ENCODE measurements at places on chromosomes 1 and 21.

DNA sequence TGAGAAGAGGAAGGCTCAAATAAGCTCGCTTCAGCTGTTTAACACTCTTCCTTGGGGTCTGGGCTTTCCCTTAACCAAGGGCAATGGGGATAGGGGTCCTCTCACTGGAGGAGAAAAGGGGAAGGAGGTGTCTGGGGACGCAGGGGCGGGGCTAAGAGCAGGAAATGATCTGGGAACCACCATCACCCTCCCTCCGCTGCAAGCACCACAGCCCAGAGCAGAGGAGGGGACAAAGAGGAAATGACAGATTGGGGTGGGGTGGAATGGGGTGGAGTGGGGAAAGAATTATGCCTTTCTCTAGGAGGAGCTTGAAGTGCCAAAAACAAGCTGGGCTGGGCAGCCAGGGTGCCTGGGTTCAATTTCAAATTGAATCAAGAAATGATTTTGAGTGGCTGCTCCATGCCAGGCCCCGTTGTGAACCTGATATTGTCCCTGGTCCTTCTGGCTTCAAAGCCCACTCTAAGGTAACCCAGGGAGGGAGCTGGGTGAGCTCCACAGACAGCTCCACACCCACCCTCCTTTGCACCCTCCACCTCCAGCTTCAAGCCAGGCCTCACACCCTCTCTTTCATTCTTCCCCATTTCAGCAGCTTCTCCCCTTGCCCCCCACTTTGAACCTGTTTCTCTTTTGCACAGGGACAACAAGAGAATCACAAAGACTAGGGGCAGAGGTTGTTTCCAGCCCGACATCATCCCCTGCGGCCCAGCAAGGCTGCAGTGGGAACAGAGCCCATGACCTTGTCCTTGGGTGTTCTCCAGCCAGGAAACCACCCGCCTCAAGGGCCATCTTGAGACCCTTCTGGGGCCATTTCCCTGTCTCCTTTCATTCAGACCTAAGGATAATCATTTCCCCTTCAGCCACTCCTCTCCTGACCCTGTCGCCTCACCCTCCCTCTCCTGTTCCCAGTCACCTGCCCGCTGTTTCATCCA is 1.1 kb downstream of the ARHGAP30 start:
- DNase-seq = no peak

GRCh38 chr1:6163973-6164617 is 16.0 kb downstream of the CHD5 start:
- no peak for DNase-seq

DNA sequence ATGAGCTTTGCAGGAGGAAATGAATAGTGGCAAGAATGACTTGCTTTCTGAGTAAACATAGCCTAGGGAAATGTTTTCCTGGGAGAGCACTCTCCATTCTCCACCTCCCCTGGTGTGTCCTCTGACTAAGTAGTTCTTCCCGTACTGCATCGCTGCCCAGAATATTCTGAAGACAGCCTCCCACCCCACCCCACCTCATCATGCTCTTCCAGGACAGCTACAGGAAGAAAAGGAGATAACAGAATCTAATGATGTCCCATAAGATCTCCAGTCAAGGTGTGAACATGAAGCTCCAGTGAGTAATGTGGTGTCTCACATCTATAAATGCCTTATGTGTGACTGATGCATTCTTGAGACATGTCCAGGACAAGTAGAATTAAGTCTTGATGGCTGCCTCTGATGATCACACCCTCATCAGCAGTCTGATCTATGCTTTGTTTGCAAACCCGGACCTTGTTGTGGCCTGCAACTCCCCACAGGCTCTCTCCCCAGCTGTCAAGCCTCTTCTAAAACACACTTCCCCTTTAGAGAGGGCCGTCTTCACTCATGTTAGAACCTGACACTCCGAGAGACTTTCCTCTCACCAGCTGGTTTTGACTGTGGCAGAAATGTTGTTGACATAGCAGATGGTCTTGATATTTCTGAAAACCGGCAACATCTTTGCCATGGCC is 183.0 kb downstream of the CYYR1 start:
- DNase-seq = peak; percentile 58

- DNase-seq = no peak
These were observed 34.6 kb upstream of the PDE4B start for GRCh38 chr1:65758128-65758527.

DNA sequence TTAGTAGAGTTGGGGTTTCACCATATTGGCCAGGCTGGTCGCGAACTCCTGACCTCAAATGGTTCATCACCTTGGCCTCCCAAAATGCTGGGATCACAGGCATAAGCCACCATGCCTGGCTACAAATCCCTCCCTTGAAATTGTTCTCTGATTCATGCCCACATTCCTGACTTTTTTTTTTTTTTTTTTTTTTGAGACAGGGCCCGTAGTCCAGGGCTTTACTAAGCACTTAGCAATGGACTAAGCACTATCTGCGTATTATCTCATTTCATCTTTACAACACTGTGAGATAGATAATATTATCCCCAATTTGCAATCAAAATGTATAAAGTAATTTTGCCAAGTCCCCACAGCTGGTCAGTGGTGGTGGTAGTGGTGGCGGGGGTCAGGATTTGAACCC is 58.9 kb downstream of the VWA5B1 start:
- no peak for DNase-seq

GRCh38 chr1:23922321-23922943 is 9.3 kb upstream of the CNR2 start:
- DNase-seq = no peak

GRCh38 chr1:33686551-33686950 is 177.3 kb upstream of the HMGB4 start:
- no peak for DNase-seq

DNA sequence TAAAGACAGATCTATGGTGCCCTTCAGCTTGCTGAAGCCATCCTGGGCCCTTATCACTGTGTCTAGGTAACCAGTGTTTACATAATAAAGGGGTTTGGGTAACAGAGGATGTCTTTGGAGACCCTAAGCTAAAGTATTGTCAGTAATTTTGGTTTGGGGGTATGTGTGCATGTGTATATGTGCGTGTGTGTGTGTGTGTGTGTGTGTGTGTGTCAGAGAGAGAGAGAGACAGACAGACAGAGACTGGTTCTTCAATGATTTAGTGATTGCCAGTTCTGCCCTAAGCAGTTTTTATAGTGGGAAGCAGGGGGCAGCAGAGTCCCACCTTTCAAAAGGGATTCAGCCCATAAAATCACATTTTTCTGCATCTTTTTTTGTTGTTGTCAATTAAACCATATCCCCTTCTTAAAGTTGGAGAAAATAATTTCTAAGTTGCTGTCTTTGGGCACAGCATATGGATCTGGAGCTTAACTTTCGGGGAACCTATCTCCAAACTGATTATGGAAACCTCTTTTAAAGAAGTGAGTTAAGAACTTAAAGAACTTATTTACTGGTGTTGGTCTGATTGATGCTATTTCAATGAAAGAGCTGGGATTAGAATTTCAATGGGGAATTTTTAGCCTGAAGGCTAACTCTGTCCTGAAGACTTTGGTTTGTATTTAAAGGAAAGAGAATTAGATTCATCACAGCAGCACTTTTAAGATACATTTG is 51.1 kb downstream of the ZNF326 start:
- peak; percentile 53 for DNase-seq

- DNase-seq = no peak
These were observed 130.0 kb downstream of the HS2ST1 start for GRCh38 chr1:87044424-87044823.

DNA sequence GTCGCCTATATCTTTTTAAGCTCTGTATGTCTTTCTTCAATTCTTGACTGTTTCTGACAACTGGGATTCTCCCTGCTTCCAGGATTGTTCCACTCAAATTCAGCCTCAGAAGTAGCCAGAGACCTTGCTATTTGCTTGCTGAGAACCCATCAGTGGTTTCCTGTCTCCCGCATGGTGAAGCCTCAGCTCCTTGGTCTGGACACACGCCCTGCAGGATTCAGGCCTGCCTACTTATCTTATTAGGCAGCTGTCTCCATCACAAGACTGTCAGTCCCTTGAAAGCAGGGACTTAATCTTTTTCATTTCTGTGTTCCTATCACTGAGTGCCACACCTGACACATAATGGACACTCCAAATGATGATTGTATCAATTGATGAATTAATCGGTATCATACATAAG is 175.3 kb downstream of the PLPP3 start:
- no peak for DNase-seq

- no peak for DNase-seq
These were observed 44.4 kb downstream of the AHDC1 start for GRCh38 chr1:27559466-27560030.

- DNase-seq = no peak
These were observed 22.1 kb upstream of the SDC3 start for GRCh38 chr1:30930631-30931173.

- no peak for DNase-seq
These were observed 239.2 kb downstream of the ATG4C start for GRCh38 chr1:63023171-63023570.

- no peak for DNase-seq
These were observed 14.2 kb downstream of the RAP1A start for GRCh38 chr1:111633736-111634247.

DNA sequence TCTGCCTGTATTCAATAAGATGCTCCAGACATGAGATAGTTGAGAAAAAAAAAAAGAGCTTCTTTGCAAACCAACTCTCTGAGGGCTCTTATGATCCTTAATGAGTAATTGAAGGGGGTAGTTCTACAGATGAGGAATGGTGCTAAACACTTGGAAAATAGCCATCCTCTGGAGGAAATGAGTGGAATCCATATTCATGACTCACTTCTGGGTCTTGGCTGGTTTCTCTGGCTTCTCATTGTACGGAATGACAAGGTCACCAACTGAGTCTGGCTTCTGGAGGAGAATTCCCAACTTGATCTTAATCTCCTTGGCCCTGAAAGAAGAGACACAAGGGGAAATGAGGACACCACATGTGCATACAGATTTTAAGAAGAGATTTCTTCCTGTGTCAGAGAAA is 34.7 kb downstream of the RGS5 start:
- peak; percentile 98 for DNase-seq

DNA sequence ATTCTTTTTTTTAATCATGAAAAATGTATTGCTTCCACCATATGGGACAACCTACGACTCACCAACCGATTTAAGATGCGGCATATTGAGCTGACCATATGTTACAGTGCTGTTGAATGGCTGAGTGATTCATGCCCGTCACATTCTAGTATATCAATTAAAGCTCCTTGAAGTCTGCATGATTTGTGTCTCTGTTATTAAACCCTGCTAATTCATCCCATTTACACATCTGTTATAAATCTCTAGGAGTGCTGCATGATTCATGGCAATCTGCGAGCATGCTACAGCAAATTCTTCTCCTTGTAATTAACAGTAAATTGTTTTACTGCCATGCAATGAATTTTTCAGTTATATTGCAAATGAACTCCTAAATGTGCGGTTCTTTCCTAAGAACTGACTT is 239.8 kb downstream of the USH2A start:
- DNase-seq = no peak

Data from choroid plexus epithelial cell (primary cell).